ENCODE measurements at places on chromosomes 11 and 22.

GRCh38 chr11:121206810-121207209, 85.8 kb upstream of the SC5D start:
- no peak for DNase-seq

GRCh38 chr22:48267681-48268080, 1505.2 kb downstream of the TBC1D22A start:
- DNase-seq = no peak

GRCh38 chr22:27420817-27421361, 380.7 kb downstream of the MN1 start:
- DNase-seq = no peak

GRCh38 chr11:69127081-69127850, 28.5 kb upstream of the SMIM38 start:
- no peak for DNase-seq

- no peak for DNase-seq
Observed at GRCh38 chr11:130473056-130473794, 24.8 kb downstream of the ADAMTS15 start.

DNA sequence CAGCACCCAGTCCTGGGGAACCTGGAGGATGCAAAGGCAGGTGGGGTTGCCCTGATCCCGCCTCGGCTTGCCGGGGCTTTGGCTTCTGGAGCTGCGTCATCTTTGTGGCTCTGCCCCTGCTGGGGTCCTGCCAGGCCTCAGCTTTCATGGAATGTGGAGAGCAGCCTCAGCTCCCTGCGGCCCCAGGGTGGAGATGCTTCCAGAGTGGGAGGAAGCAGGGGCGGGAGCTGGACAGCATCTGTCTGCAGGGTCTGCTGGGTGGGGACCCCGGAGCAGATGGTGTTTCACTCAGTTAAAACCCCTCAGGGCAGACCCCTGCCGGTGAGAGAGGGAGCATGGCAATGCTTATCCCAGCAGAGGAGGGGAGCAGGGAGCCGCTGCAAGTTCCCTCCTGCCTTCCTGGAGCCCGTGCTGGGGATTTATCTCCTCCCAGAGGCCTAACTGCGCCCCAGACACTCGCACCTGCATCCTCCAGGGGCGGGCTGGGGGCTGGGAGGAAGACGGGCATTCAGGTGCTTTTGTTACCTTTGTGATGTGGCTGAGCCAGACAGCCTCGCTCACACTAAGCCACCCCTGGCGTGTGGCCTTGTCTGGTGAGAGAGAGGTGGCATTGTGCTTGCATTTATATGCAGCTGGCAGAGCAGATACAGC, 15.7 kb downstream of the GRIK4 start:
- DNase-seq = no peak

GRCh38 chr11:121887569-121887968, 228.4 kb downstream of the BLID start:
- DNase-seq = no peak

DNA sequence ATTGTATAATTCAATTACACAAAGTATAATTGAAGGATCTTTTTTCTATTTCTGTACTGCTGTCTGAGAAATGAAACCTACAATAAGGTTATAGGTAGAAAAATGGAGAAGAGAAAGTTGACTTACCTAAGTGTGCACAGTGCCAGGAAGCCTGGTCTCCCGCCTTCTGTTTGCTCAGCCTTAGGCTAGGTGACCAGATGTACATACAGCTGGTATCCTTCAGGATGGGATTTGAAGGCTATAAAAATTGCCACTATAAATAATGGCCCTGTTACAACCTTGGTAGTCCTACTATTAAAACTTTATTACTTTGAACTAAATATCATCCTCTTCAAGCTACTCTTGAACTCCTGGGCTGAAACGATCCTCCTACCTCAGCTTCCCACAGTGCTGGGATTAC, 19.7 kb downstream of the OR51E2 start:
- no peak for DNase-seq

DNA sequence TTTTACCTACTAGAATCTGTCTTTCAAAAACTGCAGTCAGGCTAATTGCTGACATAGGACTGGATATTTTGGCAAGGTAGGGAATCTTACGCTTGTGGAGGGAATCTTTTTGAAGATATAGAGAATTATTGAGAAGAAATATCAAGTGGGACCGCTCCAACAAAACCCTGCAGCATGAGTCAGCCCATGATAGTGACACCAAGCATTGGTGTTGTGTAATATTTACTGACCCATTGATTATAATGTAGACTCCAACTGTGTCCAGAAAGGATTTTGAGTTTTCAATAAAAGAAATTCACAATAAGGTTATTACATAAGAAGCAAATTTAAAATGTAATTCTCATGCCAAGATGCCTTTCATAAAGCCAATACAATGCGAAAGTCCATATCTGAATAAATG, 20.7 kb downstream of the MS4A4A start:
- no peak for DNase-seq

DNA sequence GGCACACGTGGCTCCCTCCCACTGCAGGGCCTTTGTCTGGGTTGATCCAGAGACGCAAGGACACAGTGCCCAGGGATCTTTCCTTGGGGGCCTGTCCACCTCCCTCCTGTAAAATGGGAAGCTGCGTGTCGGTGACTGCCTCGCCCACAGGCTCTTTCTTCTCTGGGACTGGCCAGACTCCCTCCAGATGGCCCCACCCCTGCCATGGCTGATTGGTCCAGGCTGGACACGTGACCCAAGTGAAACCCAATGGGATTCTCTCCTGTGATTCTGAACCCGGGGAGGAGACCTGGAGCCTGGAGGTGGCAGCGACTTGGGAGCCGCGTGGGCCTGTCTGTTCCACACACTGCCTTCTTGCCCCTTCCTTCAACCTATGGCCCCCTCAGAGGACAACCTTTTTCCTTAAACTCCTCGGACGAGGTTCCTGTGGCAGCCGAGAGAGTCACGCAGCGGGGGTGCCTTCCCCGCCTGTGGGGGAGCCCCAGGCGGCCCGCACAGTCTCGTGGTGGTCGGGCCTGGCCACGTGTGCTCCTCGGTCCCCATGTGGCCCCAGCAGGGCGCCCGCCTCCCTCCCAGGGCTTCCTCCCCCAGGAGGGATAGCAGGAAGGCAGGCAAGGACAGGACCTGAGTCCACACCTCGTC, 12.4 kb upstream of the MPPED1 start:
- DNase-seq = no peak

DNA sequence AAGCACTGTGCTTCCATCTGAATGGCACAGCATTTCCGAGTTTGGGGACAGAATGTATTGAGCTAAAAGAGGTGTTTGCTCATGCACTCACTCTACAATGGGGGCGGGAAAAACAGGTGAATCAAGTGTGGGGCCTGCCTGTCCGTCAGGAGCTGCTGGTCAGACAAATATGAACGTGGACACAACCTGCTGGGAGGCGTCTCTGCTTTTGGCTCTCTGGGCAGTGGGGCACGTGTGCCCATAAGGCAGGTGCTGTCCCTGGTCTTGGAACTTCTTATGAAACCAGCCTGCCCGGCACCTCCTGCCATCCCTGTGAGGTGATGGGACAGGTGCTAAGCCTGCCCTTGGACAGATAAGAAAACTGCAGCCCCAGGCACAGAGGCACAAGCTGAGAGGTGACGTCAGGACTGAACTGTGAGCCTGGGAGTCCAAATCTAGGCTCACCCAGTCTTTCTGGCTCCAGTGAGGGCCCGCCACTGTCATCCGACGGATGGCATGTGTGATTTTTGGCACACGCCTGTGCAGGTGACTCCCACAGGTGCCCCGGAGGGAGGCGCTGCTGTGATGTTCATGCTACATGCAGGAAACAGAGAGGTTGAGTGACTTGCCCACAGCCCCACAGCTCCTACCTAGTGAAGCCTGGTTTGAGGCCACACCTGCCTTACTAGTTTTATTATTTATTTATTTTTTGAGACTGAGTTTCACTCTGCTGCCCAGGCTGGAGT, 51.6 kb downstream of the SMIM38 start:
- DNase-seq = no peak

- DNase-seq = no peak
Observed at GRCh38 chr22:43377896-43378704, 33.7 kb upstream of the MPPED1 start.

DNA sequence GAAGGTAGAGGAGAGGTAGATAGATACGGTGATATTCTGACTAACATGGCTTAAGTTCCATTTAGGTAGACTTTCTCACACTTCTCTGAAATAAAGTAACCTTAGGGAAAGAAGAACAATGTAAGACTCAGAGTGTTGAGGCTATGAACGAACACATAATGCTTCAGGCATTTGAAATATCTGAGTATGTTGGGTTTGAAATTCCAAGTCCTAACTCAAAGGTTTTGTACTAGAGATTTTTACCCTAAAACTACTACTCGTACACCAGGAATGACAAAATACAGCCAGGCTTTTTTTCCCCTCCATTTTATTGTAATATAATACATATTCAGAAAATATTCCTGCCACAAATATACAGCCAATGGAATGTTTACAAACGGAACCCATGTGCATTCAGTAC, 592.6 kb downstream of the ETS1 start:
- DNase-seq = no peak
